ENCODE measurements at places on chromosomes 3 and 15.
A peak's percentile ranks its signal among the peaks of the same experiment; 100 is the strongest.

DNA sequence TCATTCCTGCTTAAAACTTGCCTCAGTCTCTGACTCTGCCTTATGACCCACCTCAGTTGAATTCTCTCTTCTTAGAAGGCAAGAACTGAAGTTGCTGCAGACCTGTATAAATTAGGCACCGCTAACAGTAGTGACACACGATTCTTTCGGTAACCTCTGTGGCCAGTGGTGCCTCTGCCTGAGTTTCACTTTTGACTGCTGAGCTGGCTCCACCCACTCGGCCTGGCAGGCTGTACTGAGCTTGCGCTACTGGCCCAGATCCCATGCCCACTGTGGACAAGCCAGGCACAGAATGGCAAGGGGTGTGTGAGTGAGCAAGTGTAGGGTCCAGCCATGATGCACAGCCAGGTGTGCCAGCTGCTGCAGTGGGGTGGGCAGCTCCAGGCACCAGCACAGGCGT lies 19.1 kb upstream of the EIF1B start:
- DNase-seq, result no peak

DNA sequence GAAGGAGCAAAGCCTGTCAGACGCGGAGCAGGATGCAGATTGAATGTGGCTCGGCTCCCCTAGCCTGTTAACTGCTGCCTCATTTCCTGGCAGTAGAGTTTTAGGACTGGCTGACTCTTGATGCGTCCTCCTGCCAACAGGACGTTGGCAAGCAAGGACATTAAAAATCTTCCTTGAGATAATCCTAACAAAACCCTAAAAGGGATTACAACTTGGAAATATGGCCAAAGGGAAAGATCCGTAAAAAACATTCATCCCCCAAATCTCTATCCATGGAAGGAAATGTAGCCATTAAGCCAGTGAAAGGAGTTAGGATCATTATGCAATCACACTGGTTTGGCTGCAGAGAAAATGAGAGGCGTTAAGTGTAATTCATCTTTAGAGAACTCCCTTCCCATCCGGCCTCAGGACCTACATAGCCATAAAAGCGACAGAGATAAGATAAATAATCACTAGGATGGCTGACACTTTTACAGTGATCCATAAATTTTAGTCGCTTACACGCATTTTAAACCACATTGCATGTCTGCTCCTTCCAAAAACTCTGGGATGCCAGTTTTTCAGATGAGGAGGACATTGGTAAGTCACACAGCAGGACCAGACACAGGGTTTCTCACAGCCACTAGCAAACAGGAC lies 44.5 kb upstream of the C3orf80 start:
- DNase-seq, result no peak

- no peak for DNase-seq
These were observed 8.5 kb downstream of the IP6K2 start for GRCh38 chr3:48708481-48708889.

GRCh38 chr15:90903733-90904536 lies 833 bp downstream of the MAN2A2 start:
- no peak for DNase-seq

GRCh38 chr15:29911705-29912104 lies 89.4 kb upstream of the TJP1 start:
- DNase-seq, result no peak

GRCh38 chr15:45112591-45113379 lies 1.2 kb downstream of the DUOX2 start:
- no peak for DNase-seq

DNA sequence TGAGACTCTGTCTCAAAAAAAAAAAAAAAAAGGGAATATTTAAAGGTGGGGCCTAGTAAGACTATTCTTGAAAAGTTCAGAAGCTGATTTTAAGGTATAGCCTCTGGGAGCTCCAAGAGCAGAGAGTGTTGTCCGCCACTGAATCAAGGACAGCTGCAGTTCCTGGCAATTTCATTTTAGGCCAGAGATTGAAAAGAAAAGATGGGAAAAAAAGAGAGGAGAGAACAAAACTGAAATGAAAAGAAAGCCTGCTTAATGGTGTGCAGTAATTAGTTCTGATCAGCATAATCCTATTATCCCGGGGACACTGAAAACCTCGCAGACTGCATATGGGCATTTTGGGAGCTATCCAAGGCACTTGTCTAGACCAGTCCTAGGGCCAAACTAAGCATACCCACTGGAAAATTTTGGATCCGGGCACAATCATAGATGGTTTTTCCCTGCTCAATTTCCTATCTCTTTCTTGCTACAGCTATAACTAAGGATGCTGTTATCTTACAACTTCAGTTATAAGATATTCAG lies 43.2 kb downstream of the EHHADH start:
- no peak for DNase-seq

DNA sequence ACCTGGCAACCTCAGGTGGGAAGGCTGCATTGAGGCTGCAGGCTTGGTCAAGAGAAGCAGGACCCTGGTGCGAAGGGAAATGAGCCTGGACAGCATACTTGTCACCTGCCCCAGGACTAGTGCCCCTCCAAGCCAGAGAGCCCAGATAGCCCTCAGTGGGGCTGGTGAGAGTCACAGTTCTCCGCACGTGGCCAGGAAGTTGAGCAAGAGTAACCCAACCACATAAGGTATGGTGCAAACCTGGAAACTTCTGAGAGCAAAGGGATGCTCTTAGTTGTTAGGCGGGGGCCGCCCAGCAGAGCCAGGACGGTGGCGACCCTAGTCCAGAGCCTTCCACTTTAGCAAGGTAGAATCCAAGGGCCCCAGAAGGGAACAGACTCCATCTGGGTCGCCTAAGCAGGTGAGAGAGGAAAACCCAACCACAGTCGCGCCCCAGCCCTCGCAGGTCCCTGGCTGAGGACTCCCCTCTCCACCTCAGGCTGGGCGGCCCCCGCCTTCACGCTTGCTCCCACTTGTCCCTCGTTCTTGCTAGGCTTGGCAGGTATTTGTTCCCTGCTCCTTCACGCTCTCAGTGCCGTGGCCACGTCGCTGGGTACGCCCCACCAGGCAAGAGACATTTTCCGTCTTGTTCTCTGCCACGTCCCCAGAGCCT lies 1.1 kb upstream of the VPS18 start:
- DNase-seq, result no peak

- DNase-seq, result peak; percentile 57
These were observed 51.3 kb downstream of the LRIG1 start for GRCh38 chr3:66449411-66449974.

DNA sequence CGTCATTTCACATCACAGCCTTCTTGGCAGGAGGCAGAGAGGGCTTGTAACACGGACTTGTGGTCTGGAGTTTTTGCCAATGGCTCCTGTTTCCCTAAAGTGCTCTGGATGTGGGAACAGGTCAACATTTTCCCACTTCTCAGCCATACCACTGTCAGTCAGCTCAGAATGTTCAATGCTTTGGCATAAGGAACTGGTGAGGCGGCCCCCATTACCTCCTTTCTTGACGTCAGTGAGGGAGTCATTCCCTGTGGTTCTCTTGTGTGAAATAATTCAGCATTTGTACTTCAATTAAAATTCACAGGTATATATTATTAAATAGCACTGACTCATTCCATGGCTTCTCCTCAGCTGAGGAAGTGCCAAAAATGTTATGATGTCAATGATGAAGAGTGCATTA lies 167.1 kb downstream of the P3H2 start:
- no peak for DNase-seq

DNA sequence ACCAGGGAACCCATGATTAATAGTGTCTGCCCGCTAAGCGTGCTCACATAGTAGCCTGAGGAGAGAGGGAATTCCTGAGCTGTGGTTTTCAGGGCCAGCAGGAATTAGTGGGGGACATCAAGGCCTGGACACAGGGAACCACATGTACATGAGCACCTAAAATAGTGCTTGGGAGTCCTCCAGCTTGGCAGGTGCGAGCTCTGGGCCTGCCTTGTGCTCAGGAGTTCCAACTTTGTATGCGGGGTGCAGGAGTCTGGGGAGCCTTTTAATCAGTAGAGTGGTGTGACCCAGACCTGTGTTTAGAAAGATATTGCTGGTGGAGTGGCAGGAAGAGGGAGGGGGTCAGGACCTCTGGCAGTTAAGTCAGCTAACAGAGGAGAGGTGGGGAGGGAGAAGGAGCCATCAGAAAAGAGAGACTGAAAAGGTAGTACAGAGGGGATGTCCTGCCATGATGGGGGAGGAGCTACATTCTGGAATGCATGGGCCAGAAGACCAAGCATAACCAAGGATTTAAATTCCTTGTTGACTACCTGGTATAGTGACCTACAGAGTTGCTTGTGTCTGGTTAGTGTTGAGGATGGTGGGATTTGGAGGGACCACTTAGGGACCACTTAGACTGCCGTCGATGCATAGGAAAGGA lies 1.9 kb downstream of the DAG1 start:
- DNase-seq, result no peak

GRCh38 chr15:68432441-68433064 lies 590 bp upstream of the ITGA11 start:
- no peak for DNase-seq

- no peak for DNase-seq
These were observed 349.4 kb downstream of the LRTM1 start for GRCh38 chr3:54578417-54578816.

DNA sequence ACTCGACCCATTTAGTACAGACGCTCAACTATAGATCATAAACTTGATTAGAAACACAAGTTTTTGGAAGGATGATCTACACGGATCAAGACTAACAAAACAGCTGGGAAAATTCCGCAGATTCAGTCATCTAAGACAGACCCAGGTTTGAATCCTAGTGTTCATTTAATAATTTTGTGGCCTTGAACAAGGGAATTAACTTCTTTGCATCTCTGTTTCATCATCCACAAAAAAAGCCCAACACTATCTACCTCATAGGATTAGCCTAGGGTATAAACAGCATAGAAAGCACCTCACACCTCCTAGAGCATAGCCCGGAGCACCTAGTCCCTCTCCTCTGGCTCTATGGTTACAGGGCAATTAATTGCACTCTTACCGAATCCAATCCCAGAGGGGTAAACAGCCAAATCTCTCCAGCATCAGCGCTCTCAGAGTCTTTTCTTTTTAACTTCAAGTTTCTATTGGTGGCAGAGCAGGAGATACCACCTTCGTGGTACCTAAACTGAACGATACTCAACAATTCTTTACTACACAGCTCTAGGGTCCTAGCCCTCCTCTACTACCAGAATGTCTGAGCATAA lies 3.5 kb downstream of the TBL1XR1 start:
- no peak for DNase-seq

- DNase-seq, result no peak
These were observed 120.9 kb upstream of the KCNMB2 start for GRCh38 chr3:178415384-178415783.

DNA sequence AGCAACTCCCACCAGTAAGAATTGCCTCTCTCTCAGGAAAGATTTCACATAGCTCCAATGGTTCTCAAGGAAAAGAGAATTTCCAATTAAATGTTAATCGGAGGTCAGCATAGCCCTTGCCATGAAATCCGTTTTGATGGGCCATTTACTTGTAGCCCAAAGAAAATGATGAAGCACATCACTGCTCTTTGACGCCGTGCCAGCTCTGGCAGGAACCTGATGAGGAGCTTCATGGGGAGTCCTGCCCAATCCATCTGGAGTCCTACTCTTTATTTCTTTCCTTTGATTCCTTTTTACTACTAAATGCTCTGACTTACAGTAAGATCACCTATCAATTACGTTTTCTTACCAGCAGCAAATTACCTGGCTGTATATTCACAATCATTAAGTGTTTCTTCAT lies 84.7 kb downstream of the FGF12 start:
- DNase-seq, result no peak

- DNase-seq, result no peak
These were observed 185.3 kb downstream of the CFAP20DC start for GRCh38 chr3:58864480-58864879.

- no peak for DNase-seq
These were observed 9.8 kb upstream of the CNTN3 start for GRCh38 chr3:74624301-74624700.

DNA sequence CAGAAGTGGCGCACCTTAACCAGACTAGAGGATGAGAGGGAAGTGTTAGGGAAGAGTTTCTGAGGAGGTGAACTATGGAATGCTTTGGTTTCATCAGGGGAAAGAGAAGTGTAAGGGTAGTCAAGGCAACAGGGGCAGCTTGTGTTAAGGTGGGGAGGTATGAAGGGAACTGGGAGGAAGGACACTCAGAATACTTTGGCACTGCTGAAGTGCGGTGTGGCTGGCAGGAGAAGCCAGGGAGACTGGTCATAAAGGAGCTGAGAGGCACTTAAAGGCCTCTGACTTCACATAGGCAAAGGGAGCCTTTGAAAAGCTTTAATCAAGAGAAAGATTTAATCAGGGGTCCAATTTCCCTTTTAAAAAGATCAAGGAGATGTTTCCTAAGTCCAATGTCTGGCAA lies 129.0 kb downstream of the ERC2 start:
- no peak for DNase-seq

GRCh38 chr3:121758727-121759450 lies 9.3 kb upstream of the GOLGB1 start:
- no peak for DNase-seq

DNA sequence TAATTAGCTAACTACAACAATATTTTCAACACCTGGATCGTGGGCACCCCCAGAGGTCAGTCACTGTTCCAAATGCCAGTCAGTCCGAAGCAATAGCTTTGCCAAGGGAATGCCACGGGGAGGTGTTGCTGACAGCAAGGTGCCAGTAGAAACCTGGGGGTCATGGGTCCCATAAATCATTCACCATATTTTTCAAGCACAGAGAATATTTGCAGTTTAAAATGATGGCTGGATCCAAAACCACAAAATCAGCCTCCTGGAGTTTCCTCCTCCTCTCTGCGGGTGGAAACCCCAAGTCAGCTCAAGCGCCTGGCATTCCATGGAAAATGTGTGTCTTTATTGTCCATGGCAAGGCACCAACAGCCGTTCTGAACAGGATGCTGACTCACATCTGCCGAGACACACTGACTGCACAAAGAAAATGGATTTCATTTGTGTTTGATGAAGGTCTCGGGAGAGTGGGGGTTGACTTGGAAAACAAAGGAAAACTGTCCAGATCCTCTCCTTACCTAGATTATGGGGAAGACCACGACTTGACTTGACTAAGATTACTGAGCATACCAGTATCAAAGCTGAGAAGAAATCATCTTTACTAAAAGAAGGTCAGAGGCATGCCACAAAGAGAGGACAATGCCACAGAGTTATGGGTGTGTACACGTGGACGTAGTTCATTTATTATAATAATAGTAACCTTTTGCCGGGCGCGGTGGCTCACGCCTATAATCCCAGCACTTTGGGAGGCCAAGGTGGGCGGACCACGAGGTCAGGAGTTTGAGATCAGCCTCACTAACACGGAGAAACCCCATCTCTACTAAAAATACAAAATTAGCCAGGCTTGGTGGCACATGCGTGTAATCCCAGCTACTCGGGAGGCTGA lies 26.4 kb downstream of the ANXA2 start:
- peak; percentile 46 for DNase-seq

GRCh38 chr3:160739079-160739478 lies 17.0 kb upstream of the PPM1L start:
- no peak for DNase-seq

DNA sequence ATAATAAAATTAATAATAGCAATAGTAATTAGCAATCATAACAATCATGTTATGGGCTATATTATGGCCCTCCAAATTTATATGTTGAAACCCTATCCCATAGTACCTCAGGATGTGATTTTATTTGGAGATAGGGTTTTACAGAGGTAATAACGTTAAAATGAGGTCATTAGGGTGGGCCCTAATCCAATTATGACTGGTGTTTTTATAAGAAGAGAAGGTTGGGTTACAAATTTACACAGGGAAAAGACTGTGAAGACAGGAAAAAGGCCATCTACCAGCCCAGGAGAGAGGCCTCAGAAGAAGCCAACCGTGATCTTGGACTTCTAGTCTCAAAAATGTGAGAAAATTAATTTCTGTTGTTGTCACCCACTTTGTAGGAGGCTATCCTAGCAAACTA lies 353.1 kb downstream of the CHL1 start:
- no peak for DNase-seq

Measured in NCI-H1092 (cell line).